PC-3 (cell line): ENCODE measurements at places on chromosomes 16 and 17. TPM values are rescaled to one million over a fixed set of nuclear protein-coding genes. Genes with fewer than 3 reads are reported as not detected.

DNA sequence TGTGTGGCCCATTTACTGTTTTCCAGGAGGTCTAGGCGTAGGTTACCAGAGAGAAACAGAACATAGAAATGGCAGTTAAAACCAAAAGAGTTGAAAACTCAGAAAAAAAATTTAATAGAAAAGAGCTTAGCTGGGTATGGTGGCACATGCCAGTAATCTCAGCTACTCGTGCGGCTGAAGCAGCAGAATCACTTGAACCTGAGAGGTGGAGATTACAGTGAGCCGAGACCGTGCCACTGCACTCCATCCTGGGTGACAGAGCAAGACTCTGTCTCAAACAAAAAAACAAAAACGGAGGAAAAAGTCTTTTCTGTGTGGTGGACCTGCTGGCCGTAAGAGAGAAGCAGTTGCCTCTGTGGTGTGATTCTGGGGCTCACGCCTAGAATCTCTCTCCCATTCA, 35.8 kb downstream of the MRTFB start:
- no peak for DNase-seq

DNA sequence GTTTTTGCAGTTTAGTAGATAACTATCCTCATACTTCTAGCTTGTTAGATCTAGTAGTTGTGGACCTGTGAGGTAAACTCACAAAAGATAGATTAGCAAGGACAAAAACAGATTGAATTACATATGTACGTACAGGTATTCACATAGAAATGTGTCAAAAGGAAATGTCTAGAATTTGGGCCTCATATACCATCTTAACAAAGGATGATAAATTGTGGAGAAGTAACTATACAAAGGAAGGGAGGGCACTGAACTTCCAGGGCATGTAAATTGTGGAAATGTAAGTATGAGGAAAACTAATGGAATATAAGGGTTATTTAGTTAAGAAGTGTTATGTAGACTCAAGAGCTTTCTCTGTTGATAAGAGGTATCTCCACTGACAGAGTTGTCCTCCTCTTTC, 477.3 kb downstream of the KCNJ2 start:
- DNase-seq = no peak

The TBC1D26 gene
- total RNA-seq = not detected in 2 replicates

DNA sequence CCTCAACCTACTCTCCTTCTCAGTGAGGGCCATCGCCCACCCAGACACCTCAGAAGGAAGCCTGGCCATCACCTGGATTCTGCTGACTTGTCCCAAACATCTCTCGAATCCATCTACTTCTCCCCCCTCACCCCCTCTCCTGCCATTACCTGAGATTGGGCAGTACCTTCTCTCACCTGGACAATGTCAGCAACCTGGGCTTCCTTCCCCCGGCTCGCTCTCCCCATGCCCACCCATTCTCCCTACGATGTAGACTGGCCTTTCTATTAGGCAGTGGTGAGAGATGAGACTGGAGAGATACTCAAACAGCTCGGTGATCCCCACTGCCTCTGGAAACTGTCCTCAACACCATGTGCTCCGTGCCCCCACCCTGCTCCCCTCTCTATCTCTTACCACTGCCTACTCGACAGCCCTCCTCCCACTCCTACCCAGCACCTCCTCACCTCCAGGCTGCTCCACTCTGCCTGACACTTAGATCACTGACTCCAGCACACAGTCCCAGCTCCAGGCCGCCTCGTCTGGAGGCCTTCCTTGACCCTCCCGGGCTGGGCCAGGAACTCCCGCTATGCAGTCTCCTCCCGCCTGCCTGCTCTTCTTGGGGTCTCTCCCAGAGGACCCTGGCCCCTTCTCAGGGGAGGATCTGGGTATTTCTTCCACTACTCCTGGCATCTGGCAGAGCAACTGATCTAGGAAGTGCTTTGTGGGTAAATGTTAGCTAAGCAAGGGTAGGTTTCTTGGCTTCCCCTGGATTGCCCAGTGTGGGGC, 235.8 kb upstream of the NLRP1 start:
- no peak for DNase-seq

GRCh38 chr17:31825961-31826691, 32.9 kb downstream of the COPRS start:
- peak; percentile 50 for DNase-seq

DNA sequence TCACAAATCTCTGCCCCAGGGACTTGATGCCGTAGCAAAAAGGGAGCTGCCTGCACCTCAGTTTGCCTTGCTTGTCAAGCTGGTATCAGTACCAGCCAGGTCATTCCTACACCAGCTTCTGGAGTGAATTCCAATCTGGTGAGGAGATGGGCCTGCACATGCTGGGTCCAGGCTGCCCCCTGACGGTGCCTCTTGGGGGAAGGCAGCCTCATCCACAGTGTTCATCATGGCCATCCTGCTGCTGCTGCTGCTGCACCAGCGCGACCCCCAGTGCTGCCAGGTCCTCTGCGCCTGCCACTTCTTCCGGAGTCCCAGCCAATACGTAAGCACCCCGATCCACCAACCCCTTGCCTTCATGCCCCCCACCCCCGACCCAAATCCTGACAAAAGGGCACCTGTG, 8.3 kb downstream of the MRPL27 start:
- no peak for DNase-seq

- no peak for DNase-seq
Observed at GRCh38 chr17:39979893-39980350, 685 bp upstream of the PSMD3 start.

- DNase-seq = peak; percentile 2
Observed at GRCh38 chr16:1378087-1378803, 26.5 kb downstream of the GNPTG start.

The SULT1A2 gene
- 0.17 TPM in 1 of 2 replicates, not detected in the other for total RNA-seq

DNA sequence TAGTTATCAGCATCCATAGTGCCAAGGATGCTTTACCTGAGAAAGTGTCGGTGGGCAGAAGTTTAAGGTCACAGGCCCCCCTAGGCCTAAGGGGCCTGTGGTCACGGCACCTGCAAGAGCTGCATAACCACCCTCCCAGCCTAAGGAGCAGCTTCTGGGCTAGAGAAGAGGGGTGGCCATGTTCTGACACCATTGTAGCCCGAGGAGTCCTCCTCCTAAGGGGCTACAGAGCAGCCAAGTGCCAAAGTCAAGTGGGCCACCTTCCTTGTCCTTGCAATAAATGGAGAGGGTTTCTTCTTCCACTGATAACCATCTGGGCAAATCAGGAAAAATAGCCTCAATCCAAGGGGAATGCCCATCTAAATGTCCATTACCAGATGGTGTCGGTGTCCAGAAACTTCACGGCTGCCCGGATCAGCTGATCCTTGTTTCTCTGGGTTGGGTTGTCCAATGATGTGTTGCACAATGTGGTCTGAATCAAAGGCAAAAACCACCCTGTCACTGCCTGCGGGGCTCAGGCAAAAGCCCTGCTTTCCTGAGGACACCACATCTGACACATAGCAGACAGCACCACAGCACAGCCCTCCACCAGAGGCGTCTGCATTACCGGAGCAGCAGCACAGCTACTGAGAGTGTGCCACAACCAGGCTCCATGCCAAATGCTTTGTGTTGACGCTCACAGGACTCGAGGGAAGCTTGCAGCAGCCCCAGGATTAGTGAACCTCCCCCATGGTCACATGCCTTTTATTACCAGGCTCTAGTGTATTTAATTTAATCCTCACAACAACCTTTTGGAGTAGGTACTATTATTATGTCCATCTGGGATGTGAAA, 12.8 kb downstream of the ATPAF2 start:
- DNase-seq = peak; percentile 14

The MYH11 gene
- not detected in 2 replicates for total RNA-seq

GRCh38 chr16:68704232-68704867, 32.7 kb upstream of the CDH1 start:
- peak; percentile 87 for DNase-seq

The MLYCD gene
- total RNA-seq = 0.95 and 1.2 TPM in 2 replicates

- DNase-seq = peak; percentile 49
Observed at GRCh38 chr17:59830007-59830630, 62.6 kb downstream of the TUBD1 start.

- DNase-seq = no peak
Observed at GRCh38 chr17:61498042-61498994, 46.1 kb downstream of the TBX4 start.

The MAPT gene
- 2.7 and 3.6 TPM in 2 replicates for total RNA-seq

- peak; percentile 57 for DNase-seq
Observed at GRCh38 chr16:30053376-30054015, 12.1 kb upstream of the ALDOA start.

DNA sequence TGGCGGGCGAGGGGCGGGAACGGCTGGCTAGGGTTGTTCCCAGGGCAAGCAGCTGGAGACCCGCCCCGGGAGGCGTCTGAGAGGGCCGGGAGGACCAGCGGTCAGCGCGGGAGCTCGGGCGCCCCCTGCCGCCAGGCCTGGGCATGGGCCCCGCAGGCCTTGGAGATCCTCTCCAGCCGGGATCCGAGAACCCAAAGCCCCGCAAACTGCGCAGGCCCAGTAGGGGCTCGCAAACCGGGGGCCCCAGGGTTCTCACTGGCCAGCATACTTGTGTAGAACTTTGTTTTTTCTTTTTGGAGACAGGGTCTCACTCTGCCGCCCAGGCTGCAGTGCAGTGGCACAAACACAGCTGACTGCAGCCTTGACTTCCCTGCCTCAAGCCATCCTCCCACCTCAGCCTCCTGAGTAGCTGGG, 20.8 kb upstream of the ZNF423 start:
- DNase-seq = peak; percentile 28

The HOXB1 gene
- not detected in 2 replicates for total RNA-seq

DNA sequence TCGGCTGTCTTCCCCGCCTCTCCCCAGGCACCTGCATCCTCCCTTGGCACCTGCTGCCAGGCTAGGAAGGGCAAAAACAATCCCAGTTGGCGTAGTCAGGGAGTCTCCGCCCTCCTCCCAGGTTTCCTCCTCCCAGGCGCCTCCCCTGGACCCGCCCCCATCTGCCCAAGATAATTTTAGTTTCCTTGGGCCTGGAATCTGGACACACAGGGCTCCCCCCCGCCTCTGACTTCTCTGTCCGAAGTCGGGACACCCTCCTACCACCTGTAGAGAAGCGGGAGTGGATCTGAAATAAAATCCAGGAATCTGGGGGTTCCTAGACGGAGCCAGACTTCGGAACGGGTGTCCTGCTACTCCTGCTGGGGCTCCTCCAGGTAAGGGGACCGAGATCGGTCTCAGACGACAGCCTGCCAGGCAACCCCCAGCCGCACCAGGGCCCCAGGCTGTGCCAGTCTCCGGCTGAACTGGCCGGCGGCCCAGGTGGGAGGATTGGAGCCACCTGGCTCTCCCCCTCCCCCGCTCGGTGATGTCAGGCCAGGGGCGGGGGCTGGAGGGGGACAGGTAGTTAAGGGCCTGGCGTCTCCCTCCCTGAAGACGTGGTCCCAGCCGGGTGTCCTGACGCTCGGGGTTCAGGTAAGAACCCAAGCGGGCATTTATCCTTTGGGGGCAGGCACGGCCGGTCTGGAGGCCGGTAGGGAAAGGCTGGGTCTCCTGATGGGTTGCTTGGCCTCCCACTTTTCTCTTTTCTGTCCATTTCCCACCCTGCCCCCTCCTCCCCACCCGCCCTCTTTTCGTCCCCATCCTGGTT, at the start of gene GRB7:
Gene GRB7, plus strand, starts transcription at position 179 of the 808 bp plus-strand sequence. CDS start 4,364 bp downstream, outside the sequence.
- peak; percentile 73 for DNase-seq

DNA sequence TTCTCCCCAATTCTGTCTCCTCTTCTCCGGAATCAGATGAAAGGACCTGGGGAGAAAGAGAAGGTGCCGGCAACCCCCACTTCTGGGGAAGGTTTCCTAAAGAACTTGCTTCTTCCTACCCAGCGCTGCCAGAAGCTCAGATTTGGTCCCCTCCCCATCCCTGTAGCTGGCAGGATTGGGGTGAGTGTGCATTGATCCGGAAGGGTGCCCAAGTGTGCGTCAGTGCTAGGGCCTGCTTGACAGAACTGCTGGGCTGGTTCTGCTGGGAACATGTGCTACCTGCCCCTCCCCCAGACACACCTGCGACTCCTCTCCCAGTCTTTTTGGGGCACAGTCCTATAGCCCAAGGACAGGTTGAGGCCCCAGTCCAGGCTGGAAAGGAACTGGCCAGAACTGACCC, 3.3 kb downstream of the ARL4D start:
- no peak for DNase-seq

DNA sequence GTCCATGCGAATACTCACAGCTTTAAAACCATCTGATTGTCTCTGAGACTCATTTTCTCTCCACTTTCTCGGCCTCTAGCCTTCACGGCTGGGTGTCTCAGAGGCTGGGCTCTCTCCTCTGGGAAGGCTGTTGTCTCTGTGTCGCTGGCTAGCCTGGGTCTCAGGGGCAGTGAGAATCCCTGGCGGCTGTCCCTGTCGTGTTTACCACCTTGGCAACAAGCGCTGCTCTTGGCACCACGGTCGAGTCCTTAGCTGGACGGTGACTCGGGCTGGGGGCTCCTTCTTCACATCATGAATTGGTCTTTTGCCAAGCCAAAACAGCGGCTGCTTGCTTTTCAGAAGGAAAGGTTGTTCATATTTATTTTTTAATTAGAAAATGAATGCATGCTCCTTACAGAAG, 81.1 kb downstream of the MSI2 start:
- DNase-seq = no peak

- DNase-seq = no peak
Observed at GRCh38 chr17:43051969-43052368, 26.9 kb downstream of the RND2 start.

GRCh38 chr16:30028438-30029076, 2.5 kb downstream of the TLCD3B start:
- no peak for DNase-seq

DNA sequence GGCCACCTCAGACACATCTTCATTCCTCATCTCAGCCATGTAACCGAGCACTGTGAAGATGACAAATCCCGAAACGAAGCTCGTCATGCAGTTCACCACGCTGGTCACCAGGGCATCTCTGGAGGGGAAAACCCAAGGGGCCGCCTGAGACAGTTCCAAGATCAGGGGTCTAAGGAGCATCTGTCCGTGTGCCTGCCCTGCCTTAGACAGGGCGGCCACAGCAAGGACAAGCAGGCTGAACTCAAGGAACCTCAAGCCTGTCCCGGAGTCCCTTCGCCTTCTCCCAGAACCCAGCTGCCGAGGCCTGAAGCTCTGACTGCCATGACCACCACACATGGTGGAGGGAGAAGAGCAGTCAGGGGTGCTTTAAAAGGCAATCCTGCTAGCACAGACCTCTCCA, 22.7 kb downstream of the SLC6A4 start:
- no peak for DNase-seq

The DPEP1 gene
- total RNA-seq = 0.23 TPM in 1 of 2 replicates, not detected in the other

DNA sequence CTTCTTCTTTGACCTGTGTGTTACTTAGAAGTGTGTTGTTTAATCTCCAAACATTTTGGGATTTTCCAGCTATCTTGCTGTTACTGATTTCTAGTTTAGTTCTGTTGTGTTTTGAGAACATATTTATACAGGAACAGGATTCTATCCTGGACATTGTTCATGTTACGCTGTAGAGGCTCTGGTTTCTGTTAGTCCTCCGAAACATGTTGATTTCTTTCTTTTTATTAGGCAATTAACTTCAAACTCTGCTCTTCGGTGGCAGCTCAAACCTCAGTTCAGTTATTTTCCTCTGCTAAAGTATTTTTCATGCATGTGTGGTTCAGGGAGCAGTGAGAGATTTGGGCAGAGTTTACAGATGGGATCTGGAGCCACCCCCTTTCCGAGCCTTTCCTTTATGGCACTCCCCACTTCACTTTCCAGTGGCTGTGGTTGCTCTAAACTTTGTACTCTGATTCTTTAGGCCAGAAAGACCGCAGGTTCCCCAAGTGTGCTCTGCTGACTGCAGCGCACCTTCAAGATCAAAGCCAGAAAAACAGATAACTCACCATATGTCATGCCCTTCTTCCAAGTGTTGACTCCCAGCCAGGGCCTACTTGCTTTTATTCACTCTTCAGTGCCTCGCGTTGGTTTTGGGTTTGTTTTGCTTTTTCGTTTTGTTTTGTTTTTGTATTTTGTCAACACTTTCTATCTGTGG, 77.6 kb upstream of the KSR1 start:
- no peak for DNase-seq

The FOXF1 gene
- total RNA-seq = not detected in 2 replicates
